ENCODE measurements at places on chromosomes 1 and 21.

GRCh38 chr1:101314244-101314643 is 77.4 kb downstream of the S1PR1 start:
- DNase-seq, result no peak

- no peak for DNase-seq
These were observed 98.6 kb downstream of the NMNAT2 start for GRCh38 chr1:183319606-183320005.

DNA sequence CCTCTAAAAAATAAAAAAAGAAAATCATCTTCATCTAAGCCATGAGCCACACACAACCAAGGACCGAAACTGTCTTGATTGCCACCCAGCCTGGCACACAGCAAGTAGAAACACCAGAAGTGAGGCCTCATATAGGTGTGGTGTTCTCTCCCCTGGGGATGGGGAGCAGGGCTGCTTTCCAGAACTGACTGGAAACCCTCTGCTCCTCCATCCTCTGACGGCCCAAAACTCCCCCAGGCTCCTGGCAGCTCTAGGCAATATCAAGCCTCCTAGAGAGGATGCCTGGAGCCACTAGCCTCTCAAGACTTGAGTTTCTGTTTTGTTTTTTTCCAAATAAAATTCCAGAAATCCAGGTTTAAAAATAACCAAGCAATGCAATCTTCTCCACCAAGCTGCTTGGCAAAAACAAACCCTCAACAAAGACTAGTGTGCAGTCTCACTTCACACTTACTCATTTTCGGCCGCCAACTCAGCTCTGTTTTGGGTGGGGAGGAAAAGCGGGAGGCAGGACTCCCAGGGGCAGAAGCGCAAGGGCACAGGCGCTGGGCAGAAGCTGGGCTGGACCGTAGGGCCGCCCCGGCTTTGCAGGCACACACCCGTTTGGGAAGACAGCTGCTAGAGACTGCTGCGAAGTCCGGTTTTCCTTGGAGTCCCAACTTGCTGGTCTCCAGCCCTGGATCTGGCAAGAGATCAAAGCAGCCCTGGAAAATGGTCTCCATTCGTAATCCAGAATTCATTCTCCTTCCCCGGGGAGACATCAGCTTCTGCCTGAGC is 78.2 kb upstream of the CAPZB start:
- no peak for DNase-seq

DNA sequence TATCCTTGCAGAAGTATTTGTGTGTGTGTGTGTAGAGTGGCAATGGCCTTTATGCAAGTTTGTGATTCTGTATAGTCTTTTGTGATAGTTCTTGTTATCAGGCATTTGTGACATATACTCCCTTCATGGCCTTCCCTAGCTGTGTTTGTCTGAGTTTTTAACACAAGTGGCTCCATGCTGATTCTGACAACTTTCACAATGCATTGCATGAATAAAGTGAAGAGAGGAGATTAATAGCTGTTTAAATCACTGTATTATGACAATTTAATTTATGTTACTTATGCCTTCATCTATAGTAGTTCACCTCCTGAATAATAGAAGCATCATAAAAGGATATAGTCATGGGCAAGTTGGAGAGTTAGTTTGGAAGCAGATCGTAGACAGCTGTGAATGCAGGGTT is 17.2 kb upstream of the MCOLN3 start:
- DNase-seq, result no peak

DNA sequence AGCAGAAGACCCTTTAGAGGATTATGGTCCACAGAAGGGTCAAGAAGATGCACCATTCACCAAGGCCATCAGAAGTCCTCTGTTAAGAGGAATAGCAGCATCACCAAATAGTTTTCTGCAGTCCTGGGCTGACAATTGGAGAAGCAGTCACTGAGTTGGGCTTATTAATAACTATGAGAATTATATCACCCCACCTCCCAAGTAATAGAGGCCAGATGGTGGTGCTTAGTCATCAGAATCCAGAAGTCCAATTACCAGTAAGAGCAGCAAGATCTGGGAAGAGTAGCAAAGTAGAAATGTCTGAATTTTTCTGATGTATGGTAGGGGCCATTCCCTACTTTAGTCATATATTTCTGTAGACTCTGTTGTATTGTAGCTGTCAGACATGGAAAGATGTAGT is 6.1 kb upstream of the PSMA5 start:
- DNase-seq, result no peak

GRCh38 chr1:94961988-94962387 is 35.1 kb upstream of the CNN3 start:
- DNase-seq, result no peak

- no peak for DNase-seq
These were observed 10.4 kb upstream of the IFNAR2 start for GRCh38 chr21:33219300-33219699.

Measured in activated CD8-positive, alpha-beta memory T cell treated with anti-CD3 and anti-CD28 coated beads for 4 hours (primary cell).